ENCODE measurements at places on chromosomes 2 and 18.

DNA sequence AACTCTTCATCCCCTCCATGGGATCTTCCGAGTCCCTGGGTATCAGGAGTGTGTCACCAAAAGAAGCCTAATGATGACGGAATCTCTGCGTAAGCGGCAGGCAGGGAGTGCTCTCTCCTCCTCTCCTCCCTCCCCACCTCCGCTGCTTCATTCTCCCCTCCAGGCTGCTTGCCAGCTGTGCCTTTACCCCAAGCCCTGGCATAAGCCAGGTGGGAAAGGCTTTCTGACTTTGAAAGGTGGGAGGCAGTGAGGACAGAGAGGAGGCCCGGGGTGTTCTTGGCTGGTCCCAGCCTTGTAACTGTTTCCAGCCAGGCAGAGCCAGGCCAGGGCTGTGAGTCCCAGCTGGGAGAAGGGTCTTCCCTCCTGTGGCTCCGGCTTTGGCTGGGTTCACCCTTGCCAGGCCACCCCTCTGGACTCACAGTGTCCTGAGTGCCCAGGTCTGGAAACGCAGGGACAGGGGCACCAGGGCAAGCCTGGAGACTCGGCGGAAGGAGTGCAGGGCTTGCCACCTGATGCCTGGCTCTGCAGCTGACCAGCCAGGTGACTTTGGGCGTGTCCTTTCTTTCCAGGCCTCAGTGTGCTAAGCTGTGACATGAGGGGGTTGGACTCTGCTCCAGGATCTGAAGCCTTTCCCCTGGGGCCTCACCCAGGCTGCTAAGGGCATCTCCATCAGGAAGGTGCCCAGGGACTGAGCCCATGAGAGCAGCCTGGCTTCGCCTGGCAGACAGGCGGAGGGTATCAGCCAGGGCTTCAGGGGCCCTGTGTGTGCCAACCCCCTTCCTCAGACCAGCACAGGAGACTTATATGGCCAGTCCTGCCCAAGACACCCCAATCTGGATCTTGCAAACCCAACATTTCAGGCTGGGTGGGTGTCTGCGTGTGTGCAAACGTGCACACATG, 32.7 kb upstream of the HPCAL1 start:
- no peak for DNase-seq

DNA sequence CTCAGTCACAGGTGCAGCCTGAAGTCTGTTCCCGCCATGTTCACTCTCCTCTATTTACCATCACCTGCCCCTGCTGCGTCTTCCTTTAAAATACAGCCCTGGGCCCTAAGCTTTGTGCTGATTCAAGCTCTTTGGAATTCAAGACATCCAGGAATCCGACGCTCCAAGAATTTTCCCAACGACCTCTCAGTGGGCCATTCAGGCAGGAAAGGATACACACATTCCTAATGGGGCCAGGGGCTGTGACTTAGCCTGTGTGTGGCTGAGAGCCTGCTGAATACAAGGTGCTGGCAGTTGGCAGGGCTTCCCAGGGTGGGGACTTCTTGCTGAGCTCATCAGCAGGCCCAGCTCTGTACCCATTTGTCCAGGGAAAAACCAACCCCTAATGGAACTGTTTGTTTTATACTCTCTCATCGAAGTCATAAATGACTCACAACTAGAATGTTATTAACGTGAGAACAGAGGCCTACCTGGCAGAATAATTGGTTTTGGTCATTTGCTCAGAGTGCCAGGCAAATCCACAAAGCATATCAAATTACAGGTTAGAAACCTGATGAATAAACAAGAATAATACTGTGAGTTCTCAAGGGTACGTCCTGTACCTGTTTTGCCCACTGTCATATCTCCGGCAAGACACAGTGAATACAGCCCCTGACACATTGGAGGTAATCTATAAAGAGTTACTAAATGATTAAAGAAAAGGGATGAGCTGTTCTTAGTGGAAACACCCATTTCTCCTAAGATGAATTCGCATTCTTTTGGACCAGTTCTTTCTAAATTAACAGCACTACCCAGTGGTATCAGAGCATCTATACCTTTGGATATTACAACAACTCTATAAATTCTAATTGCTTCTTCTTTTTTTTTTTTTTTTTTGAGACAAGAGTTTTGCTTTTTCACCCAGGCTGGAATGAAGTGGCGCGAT, 12.6 kb upstream of the KCMF1 start:
- peak; percentile 76 for DNase-seq

DNA sequence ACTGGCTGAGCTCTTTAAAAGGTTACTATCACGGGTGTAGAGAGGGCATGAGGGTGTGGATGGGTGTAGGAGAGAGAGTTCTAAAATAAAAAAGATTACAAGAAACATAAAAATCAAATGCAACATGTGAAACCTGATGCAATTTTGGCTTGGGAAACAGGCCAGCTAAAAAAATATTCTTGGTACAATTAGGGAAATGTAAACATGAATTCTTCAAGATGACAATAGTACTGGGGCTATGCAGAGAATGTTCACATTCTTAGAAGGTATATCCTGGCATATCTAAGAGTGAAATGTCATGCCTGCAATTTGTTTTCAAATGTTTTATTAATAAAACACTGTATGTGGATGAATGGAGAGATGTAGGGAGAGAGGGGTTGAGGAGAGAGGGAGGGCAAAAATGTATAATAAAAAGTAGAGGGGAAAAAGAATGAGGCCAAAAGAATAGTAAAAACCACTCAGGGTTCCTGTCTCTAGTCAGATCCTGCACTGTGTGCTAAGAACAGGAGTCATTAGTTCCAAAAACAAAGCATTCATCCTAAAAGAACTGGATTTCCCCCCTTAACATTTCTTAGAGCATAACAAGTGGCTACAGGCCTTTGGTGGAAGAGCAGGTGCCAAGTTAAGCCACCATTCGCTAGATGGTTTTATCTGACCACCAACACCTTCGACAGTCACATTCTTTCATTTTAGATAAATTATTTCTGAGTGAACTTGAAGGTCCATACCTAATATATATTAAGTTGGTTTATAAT, 77.3 kb downstream of the LPIN2 start:
- no peak for DNase-seq

- no peak for DNase-seq
Observed at GRCh38 chr18:52190631-52191030, 149.4 kb upstream of the DCC start.

GRCh38 chr2:17749753-17750438, 3.7 kb downstream of the SMC6 start:
- no peak for DNase-seq

GRCh38 chr2:187580462-187581124, 26.4 kb upstream of the TFPI start:
- DNase-seq = peak; percentile 55

- DNase-seq = no peak
Observed at GRCh38 chr2:71906357-71906973, 241.2 kb downstream of the CYP26B1 start.

GRCh38 chr2:154961676-154962075, 263.2 kb downstream of the KCNJ3 start:
- no peak for DNase-seq

DNA sequence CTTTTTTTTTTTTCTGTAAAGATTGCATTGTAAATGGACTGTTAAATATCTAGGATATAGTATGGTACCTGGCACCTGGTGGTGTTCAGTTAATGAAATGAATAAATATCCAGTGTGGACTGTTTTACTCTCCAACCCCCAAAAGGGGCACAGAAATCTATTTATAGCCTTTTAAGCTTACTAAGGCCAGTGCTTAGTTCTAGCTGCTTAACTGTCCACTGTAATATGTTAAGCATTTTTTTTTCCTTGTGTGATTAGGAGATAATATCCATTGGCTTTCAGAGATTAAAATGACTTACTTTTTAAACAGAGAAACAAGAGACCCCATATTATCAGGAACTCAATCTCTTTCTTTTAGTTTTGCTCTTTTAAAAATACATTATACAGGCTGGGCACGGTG, 84.4 kb downstream of the ZNF532 start:
- DNase-seq = no peak

- no peak for DNase-seq
Observed at GRCh38 chr18:3848316-3848715, 398.3 kb downstream of the TGIF1 start.

- peak; percentile 15 for DNase-seq
Observed at GRCh38 chr18:79275461-79275860, 120.3 kb upstream of the NFATC1 start.

GRCh38 chr2:237217995-237218616, 132.4 kb downstream of the COPS8 start:
- DNase-seq = no peak

DNA sequence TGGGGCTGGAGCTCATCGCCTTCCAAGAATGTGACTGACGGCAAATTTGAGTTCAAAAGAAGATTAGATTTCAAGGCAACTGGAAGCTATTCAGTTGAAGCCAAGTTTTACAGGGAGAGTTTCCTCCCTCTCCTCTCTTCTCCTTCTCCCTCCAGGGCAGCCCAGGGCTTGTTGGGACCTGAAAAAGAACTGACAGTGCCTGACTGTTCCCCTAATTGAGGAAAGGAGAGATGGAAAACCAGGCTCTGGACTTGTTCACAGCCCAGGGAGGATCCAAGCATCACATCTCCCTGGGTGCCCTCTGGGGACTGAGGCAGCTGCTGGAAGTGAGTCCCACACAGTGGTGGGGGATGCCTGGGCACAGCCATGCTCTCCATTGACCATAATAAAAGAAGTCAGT, 88.1 kb downstream of the THNSL2 start:
- DNase-seq = no peak

DNA sequence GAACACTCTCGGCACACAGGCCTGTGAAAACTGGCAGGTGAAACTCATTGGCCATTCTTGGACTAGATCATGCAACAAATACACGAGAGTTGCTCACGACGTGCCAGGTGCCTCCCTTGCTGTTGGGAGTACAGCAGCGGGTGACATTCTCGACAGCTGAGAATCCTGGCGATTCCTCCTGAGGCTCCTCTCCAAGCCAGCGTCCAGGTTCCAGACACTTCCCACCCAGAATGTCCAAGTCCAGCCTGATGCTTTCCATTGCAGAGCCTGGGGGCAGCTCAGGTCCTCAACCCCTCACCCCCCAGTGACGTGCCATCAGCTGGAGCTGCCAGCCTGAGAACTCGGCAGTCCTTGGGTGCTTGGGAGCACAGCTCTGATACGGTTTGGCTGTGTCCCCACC, 124.2 kb downstream of the PXDN start:
- no peak for DNase-seq

- peak; percentile 94 for DNase-seq
Observed at GRCh38 chr2:65435625-65436168, 3.3 kb upstream of the SPRED2 start.

GRCh38 chr2:2563309-2563860, 232.3 kb upstream of the MYT1L start:
- DNase-seq = no peak

GRCh38 chr2:30733876-30734520, 73.2 kb downstream of the CAPN13 start:
- DNase-seq = no peak

GRCh38 chr18:59056706-59057492, 82.8 kb upstream of the SEC11C start:
- DNase-seq = peak; percentile 75

GRCh38 chr2:71557321-71557720, 104.0 kb downstream of the DYSF start:
- DNase-seq = no peak

DNA sequence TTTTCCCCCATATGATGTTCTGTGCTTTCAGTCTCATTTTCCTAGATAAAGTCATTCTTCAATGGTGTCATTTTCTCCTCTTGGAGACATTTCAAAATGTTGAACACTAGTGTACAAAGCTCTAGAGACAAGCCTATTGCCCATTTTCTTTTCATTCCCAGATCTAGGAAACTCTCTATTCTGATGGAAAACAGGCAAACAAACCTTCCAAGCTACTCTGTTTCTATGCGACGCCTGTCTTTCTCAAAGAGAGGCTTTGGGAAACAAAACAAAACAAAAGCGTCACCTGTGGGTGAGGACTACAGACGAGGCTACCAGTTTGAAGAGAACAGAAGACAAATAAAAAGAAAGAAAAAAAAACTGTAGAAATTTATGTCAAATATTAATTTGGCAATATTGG, 311.0 kb downstream of the CBLN2 start:
- no peak for DNase-seq

- no peak for DNase-seq
Observed at GRCh38 chr2:107588181-107588580, 238.5 kb upstream of the RGPD4 start.

DNA sequence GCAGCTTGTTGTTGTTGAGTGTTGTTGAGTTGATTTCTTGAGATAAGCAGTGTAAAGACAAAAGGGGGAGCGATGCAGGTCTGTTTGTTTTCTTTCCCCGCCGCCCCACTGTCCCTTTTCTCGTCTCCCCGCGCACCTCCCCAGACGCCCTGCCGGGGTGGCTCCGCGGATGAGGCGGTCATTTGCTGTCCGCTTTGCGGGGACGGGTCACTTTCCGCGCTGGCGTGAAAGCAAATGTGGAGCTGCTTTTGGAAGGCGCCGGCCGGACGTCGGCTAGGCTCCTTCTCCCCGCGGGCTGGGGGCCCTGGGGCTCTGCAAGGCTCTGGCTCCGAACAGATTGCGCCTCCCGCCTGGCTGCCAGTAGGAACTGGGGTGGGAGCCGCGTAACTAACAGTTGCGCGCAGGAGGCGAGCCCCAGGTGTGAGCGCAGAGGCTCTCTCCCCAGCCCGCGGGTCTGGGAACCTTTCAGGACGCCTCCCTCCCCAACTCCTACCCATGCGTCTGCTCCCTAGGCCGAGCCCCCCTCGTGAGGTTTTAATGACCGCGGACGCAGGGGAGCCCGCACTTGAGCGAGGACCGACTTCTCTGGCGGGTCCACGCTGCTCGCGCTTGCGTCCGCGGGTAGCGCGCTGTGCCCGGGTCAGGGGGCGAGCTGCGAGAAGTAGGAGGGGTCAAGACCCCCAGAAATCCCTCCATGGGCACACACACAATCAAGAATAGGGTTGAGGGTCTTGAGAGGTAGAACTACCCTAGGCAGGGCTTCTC, 146.6 kb downstream of the MEIS1 start:
- DNase-seq = peak; percentile 61

GRCh38 chr2:37698931-37699481, 27.6 kb upstream of the CDC42EP3 start:
- peak; percentile 34 for DNase-seq

- DNase-seq = no peak
Observed at GRCh38 chr2:240306185-240306584, 129.3 kb upstream of the GPC1 start.

GRCh38 chr2:214232271-214232670, 178.6 kb upstream of the VWC2L start:
- no peak for DNase-seq

- no peak for DNase-seq
Observed at GRCh38 chr2:80706541-80706940, 402.0 kb upstream of the LRRTM1 start.

DNA sequence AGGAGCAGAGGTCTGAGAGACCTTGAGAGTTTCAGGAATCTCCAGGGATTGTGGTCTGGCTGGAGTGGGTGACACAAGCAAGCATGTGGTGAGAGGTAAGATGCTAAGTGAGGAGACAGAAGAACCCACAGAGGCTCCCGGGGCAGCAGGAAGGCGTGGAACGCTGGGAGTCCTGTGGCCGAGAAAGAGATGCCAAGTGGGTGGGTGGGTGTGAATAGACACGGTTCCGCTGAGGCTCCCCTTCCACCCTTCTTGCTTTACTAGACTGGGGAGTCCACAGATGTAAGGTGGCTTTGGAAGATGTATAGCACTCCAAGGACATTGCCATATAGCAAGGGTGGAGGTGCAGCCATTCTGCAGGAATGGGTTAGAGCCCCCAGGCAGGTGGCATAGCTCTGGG, 4.2 kb downstream of the TEX51 start:
- DNase-seq = no peak

GRCh38 chr2:150587547-150588505, 100.4 kb upstream of the RND3 start:
- DNase-seq = peak; percentile 59

- DNase-seq = no peak
Observed at GRCh38 chr2:128646691-128647090, 328.0 kb upstream of the HS6ST1 start.

- peak; percentile 61 for DNase-seq
Observed at GRCh38 chr2:235001237-235002133, 49.7 kb downstream of the SH3BP4 start.

GRCh38 chr2:64887565-64887964, 101.6 kb upstream of the SLC1A4 start:
- no peak for DNase-seq

All from cardiac muscle cell (in vitro differentiated cells and primary cell).